ENCODE measurements at places on chromosomes 3 and 15.

- DNase-seq: peak; percentile 20
Observed at GRCh38 chr3:25536521-25537391, 108.7 kb downstream of the RARB start.

- no peak for DNase-seq
Observed at GRCh38 chr15:68192804-68193486, 12.2 kb downstream of the CALML4 start.

DNA sequence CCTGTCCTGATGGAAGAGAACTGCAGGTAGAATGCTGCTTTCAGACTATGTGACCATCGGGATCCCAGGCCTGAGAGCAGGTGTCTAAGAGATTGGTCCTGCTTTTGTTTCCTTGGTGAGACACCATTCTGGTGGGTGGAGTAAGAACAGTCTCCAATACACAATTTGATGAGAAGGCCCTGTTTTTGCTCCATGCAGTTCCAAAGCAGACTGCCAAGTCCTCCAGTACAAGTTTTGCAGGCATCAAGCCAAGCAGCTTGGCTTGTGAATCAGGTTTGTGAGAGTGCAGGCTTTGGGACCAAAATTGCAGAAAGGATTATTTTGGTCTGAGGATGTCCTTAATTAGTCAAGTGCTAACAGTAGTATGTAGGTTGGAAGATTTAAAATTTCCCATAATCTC, 381.6 kb downstream of the FOXP1 start:
- DNase-seq: no peak

GRCh38 chr3:170513642-170514041, 72.2 kb downstream of the SLC7A14 start:
- DNase-seq: peak; percentile 5

- DNase-seq: no peak
Observed at GRCh38 chr15:63401078-63401477, 19.4 kb upstream of the CA12 start.

DNA sequence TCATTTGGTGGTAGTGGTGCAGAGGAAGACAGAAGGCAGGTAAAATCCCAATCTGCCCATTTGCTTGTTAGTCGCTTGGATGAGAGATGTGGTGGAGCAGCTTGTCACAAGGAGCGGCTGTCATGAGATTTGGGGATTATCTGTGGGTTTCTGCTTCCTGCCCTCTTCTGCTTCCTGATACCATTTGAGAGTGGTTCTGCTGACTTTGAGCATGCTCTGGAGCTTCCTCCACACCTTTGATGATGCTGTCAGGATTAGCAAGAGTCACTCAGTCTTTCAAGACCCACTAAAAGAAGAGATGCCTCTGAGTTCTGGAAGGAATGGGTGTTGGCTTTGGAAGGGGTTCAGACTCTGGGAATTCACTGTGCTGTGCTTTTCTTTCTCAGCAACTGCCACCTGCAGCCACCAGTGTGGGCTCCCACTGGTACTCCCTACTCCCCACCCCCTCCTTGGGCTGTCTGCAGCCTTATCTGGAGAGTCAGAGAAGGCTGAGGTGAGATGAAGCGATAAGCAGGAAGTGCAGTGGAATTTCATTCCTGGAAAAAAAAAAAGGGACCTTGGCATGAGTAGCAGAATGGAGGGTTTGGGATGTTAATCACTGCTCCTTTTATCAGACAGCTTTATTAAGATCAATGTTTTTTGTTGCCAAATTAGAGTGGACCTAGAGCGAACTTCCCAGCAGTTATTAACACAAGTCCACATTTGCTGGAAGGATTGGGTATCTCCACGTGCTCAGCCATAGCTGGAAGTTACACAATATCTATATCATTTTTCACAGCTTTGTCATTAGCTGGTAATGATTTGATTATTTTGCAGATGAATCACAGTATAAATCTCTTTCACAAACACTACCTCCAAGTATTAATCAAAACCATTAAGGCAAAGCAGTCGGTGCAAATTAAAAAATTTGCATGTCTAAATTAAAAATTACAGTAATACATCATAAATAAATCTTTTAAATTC, 233.0 kb upstream of the SATB1 start:
- peak; percentile 41 for DNase-seq

GRCh38 chr15:62835351-62835750, 207.2 kb upstream of the TPM1 start:
- DNase-seq: peak; percentile 37

DNA sequence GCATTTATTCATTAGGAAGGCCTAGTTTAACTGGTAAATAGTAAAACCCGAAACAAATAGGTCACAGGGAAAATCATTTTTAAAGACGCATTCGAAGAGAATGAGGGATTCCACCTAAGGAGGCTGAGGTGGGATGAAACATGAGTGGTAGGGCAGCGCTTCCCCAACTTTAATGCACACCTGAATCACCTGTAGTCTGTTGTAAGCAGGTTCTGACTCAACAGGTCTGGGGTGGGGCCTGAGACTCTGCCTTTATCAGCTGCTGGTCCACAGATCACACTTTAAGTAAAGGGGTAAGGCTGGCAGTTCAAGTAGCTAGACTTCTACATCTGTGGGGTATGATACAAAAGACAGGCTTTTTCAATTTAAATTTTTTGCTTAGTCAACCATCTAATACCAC, 223.5 kb upstream of the UBE2E2 start:
- DNase-seq: no peak

- DNase-seq: no peak
Observed at GRCh38 chr3:189737071-189737470, 105.9 kb downstream of the TP63 start.

GRCh38 chr15:77709135-77709886, 76.6 kb upstream of the LINGO1 start:
- DNase-seq: peak; percentile 24

GRCh38 chr3:143637133-143637532, 211.1 kb downstream of the SLC9A9 start:
- DNase-seq: no peak

GRCh38 chr15:50943638-50944037, 35.2 kb downstream of the AP4E1 start:
- no peak for DNase-seq

- DNase-seq: no peak
Observed at GRCh38 chr15:69061414-69061842, 46.9 kb downstream of the NOX5 start.

DNA sequence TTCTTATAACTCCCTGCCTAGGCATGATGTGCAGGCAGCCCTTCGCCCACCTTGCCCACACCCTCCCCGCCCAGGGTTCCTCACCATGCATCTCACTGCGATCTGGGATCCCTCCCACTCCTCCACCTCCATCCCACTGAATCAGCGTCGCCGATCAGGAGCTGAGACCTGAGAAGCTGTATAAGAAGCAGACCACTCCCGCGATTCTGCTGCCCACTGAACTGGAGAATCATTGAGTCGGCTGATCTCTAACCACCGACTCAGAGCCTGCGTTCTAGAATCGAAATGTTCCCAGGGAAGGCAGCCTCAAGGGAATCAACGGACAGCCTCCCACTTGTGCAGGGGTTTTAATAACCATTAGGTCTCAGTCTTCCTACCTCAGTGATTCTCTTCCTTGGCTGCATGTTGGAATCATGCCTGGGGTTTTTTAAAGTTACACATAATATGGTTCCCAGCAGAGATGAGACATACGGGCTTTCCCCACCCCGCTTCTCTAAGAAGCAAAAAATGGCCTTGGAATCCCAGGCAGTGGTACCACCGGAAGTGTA, 60.2 kb downstream of the TMEM44 start:
- DNase-seq: no peak

GRCh38 chr15:94607176-94607654, 375.9 kb downstream of the MCTP2 start:
- DNase-seq: peak; percentile 82

- no peak for DNase-seq
Observed at GRCh38 chr3:15779111-15779510, 18.7 kb downstream of the ANKRD28 start.

GRCh38 chr3:130811557-130811956, 64.9 kb upstream of the PIK3R4 start:
- DNase-seq: no peak

DNA sequence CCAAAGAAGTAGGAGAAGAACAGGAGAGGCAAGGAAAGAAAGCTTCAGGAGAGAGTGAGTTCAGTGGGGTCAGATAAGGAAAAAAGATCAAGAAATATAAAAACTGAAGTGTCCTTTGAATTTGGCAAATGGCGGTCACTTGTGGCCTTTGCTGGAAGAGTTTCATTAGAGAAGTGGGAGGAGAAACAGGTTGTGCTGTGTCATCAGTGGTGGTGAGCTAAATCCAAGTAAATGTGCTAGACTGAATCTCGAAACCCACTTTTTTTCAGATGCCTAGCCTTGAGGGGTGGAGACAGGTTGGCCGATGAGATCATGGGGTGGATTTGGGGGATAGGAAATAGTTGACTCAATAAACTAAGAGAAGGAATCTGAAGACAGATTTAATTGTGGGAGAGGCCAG, 43.7 kb downstream of the CHRD start:
- no peak for DNase-seq

- no peak for DNase-seq
Observed at GRCh38 chr15:60301024-60301423, 96.8 kb downstream of the ANXA2 start.

- no peak for DNase-seq
Observed at GRCh38 chr3:32969656-32970055, 18.2 kb downstream of the CCR4 start.

DNA sequence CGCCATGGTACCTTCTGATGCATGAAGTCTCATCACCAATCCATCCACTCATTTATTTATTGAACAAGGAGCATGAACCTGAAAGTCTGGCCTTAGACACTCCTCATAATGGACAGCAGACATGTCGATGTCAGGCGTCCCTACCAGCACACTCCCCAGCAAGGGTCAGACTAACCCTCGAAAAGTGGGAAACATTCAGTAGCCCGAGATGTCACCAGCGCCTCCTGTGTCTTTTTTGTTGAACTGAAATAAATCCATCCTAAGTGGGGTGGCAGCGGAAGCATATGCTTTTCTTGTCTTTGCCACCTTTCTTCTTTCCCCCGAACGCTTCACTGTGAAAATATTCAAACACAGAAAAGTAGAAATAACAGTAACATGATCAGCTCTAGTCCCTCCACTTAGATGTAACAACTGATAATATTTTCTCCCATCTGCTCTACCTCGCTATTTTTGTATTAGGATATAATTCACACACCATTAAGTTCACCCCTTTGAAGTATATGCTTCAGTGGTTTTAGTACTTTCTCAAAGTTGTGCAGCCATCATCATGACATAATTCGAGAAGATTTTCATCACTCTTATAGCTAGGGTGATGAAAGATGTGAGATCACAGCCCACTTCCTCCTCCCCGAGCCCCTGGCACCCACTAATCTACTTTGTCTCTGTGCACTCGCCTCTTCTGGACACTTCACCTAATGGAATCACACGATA, 121.6 kb downstream of the ADAMTS17 start:
- no peak for DNase-seq

GRCh38 chr3:66490214-66490613, 10.6 kb downstream of the LRIG1 start:
- peak; percentile 27 for DNase-seq

- DNase-seq: no peak
Observed at GRCh38 chr15:35460616-35461015, 85.3 kb downstream of the DPH6 start.

DNA sequence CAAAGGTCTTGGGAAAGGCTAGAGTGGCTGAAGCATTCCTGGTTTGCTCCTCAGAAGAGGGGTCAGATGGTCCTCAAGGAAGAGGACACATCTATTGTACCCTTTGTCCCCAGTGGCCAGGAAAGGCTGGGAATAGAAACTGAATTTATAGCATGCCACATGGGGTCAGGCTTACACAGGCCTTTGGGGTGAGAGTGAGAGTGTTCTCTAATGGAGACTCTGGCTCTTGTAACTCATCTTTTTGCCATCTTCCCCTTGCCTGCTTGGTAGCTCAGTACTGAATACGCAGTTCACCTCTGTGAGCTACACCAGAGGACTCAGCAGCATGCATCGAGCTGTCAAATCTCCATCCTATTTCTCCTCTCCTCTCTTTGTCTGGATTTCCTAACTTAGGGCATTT, 87.5 kb downstream of the ATP2B2 start:
- peak; percentile 60 for DNase-seq

GRCh38 chr15:40957581-40958051, 4.3 kb downstream of the CHAC1 start:
- DNase-seq: no peak

DNA sequence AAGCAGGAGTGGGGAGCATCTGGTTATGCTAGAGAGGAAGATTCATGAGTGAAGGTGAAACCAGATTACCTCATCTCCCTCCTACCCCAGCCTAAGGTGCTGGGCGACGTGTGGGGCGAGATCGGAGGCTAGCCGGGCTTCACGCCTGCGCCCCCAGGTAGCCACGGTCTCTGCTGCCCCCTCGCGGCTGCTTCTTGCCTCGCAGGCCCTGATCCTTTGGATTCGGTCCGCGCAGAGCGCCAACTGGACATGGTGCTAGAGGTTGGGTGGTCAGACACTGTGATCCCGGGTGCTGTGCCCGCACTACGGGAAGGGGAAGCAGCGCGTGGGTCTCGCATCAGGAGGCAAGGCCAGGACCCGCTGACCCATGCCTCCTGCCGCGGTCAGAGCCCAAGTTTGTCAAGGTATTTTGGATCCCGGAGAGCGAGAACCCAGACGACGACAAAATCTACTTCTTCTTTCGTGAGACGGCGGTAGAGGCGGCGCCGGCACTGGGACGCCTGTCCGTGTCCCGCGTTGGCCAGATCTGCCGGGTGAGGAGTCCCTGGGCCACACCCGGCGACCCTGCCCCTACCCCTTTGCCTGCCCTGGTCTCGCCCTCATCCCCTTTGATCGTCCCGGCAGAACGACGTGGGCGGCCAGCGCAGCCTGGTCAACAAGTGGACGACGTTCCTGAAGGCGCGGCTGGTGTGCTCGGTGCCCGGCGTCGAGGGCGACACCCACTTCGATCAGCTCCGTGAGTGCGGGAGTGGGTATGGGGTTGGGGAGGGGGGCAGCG, 4.2 kb downstream of the SEMA3B start:
- DNase-seq: peak; percentile 89

DNA sequence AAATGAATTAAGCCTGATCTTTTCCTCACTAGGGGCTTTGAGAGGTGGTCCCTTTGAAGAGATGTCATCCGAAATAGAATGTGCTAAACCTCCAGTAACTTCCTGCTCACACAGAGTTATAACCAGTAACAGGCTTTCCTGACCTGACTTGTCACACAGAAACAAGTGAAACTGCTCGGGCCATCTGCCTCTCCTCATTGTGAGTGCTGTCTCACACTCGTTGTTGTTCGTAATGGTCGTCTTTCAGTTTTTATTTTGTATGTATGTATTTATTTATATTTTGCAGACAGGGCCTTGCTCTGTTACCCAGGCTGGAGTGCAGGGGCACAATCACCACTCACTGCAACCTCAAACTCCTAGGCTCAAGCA, 24.0 kb downstream of the ACSBG1 start:
- DNase-seq: no peak

- no peak for DNase-seq
Observed at GRCh38 chr15:82553846-82554245, 13.6 kb upstream of the RPS17 start.

DNA sequence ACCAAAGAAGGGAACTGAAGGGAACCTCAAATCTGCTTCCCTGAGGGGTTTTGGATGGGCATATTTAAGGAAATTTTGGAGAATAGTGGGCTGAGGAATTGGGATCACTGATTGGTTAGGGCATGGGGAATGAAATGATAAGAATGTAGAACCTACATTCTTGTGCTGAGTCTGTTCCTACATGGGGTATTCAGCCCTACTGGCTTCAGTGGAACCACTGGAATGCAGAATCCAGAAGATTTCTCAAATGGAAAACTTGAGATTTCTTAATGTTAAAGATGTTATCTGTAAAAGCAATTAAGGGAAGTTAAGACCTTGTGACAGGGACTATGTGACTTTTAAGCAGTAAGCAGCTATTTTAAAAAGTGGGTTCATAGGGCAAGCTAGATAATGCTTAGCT, 1062.4 kb downstream of the AGBL1 start:
- DNase-seq: no peak

GRCh38 chr3:189146848-189147247, 24.9 kb upstream of the TPRG1 start:
- no peak for DNase-seq

All from hematopoietic multipotent progenitor cell treated with erythropoietin and hydrocortisone succinate and interleukin-3 and kit ligand, for 4 days (in vitro differentiated cells).